ENCODE measurements at places on chromosomes 7 and 10.
A peak's percentile ranks its signal among the peaks of the same experiment; 100 is the strongest.

DNA sequence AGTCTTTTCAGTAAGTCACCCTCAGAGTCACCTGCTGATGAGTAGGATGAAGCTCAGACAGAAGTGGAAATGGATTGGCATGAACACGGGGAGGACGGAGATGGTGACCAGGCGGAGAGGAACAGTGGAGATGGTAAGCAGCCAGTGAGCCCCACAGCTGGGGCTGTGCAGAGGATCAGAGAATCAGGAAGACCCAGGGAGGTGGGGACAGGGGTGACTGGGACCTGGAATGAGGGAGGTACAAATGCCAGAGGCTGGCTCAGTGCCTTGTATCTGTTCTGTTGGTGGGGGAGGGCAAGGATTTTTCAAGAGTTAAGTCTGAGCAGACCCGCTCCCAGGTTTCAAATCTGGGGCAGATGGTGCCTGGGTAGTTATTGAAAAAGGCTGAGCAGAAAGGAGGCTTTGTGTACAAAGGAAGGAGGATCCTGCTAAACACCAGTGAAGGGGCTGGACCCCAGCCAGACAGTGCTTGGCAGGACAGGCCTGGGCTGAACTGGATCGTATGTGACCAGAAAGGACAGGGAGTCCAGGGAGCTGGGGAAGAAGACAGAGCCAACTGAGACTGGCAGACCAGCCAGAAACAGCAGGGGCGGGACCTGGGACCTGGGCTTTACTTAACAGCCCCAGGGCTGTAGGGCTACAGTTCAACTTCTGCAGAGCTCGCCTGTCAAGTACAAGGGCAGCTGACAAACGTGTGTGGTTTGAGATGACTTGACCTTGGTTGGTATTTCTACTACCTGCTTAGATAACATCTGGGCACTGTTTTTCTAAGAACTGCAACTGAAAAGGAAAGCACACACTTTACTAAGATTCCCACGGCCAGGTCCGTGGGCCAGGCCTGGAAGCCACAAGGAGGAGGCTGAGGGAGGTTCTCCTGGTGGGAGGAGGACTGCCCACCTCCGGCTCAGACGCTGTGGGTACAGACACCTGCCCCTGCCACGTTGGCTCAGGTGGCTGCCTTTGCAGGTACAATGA lies 13.2 kb upstream of the FRMPD2 start:
- DNase-seq: no peak

DNA sequence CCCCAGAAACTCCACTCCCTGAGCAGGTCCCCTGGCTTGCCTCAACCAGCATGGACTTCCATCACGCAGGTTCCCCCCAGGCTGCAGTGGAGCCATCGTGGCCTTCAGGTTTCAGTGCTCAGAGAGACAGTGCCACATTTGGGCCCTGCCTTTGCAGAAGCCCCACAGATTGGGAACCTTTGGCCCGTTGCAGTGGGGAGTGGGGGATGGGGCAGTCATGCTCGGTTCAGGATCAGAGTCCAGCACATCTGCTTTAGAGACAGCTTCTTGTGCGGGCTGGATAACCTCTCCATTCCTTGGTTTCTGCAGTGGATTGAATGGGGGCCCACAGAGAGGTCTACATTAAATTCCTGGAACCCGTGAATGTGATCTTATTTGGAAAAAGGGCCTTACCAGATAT lies 183.9 kb downstream of the EBF3 start:
- no peak for DNase-seq

DNA sequence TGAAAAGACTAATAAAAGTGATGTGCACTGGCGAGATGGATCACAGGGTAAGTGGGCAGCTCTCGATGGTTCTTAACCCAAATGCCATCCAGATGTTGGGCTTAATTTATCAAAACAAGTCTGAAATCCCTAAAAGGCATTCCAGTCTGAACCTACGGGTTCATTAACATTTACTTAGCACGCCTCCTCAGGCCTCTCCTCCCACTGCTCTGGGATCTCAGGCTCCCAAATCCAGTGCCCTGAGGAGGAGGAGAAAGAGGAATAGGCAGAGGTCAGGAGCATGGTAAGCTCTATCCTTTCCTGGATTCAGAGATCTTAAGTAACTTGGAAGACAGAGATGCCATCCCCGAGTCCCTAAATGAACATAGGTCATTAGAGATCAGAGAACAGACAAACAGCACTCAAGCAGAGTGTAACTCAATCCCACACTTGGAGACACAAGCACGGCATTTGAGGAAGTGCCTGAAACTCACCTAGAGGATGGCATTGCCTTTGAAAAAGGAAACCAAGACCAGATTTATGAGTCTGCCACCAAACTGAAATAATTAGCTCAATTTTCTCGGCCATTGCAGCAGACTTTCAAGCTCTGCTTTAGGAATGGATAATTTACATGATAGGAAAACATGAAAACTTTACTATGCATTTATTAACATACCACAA lies 140.9 kb downstream of the CXCL12 start:
- DNase-seq: no peak

- peak; percentile 57 for DNase-seq
Measured at GRCh38 chr10:33347211-33347610, 12.7 kb upstream of the NRP1 start.

- DNase-seq: no peak
Measured at GRCh38 chr7:143256932-143257331, 6.3 kb upstream of the GSTK1 start.

GRCh38 chr10:101839416-101840063 lies 4.1 kb downstream of the KCNIP2 start:
- peak; percentile 92 for DNase-seq

DNA sequence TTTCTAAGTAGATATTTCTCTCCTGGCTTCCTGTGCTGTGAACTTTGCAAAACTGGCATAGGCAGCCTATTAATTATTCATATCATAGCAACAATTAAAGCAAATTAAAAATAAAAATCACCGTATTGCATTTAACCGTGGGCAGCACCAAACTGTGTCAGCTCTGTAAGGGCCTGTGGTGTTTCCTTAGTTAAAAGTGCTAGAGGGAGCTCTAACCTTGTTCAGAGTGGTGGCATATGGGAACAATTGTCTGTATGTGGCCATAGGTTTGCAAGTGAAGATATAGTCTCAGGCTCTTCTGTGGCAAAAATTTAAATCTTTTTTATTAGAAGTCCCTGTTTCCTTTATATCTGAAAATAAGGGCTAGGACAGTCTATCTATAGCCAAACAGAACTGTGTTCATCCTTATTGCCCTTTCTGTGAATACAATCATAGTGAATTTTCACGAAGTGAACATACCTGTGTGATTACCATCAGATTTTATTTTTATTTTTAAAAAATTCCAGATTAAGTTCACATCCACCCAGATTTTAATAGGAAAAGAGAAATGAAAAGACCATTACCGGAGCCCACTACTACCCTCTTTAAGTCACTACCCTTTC lies 92.6 kb downstream of the POLL start:
- no peak for DNase-seq

DNA sequence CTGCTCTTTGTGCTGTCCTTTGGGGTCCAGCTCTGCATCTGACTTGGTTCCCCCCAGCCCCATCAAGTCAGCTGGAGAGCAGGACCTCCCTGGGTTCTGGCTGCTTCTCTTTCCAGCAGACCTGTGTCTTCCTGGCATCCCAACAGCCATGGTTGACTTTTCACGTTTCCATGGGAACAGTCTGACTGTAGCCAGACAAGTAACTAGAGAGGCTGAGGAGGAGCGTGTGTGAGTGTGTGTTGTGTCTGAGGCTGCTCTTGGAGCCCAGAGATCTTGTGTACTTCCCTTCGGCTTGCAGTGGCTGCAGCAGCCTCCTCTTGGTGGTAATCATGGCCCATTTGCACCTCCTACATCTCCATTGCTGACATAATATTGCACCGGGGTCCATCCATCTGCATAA lies 332.0 kb downstream of the RPS24 start:
- no peak for DNase-seq

DNA sequence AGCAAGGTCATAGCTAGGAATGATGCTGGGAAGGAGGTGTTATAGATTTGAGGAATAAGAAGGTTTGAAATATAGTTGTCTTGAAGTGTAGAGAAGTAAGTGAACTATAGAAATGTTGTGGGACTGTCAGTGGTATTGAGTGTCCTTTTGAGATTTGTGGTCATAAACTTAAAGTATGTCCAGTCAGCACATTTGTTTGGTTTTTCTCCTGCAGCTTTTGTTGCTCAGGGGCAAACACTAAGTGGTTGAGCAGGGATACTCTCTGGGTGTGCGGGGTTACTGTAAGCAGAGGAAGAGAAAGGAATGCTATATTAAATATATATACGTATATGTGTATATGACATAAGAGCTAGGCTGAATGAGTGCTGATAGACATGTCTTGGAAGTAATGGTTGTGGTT lies 67.1 kb downstream of the HECTD2 start:
- no peak for DNase-seq

GRCh38 chr10:7611909-7612308 lies 54.9 kb downstream of the ITIH5 start:
- DNase-seq: no peak

GRCh38 chr7:156022483-156023459 lies 210.5 kb upstream of the SHH start:
- no peak for DNase-seq

GRCh38 chr10:4240608-4241197 lies 455.7 kb upstream of the KLF6 start:
- DNase-seq: no peak

GRCh38 chr10:74047871-74048270 lies 50.0 kb downstream of the VCL start:
- DNase-seq: peak; percentile 48

GRCh38 chr10:44980309-44981171 lies 1.9 kb upstream of the DEPP1 start:
- no peak for DNase-seq

DNA sequence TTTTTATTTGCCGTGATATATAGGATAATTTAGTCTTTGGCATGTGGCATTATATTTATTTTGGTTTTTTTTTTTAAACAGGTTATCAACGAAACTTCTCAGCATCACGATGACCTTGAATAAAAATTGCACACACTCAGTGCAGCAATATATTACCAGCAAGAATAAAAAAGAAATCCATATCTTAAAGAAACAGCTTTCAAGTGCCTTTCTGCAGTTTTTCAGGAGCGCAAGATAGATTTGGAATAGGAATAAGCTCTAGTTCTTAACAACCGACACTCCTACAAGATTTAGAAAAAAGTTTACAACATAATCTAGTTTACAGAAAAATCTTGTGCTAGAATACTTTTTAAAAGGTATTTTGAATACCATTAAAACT lies 9.1 kb downstream of the VIM start:
- DNase-seq: peak; percentile 54

- DNase-seq: peak; percentile 11
Measured at GRCh38 chr10:96092999-96093767, 36.9 kb upstream of the ZNF518A start.

DNA sequence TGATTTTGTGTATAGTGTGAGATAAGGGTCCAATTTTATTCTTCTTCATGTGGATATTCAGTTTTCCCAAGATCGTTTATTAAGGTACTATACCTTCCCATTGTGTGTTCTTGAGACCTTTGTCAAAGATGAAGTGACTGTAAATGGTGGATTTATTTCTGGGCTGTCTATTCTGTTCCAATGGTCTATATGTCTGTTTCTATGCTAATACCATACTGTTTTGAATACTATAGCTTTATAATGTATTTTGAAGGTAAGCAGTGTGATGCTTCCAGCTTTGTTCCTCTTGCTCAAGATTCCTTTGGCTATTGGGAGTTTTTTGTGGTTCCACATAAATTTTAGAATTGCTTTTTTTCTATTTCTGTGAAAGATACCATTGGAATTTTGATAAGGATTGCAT lies 8.7 kb upstream of the VWDE start:
- no peak for DNase-seq

- DNase-seq: no peak
Measured at GRCh38 chr10:78904196-78904595, 164.6 kb upstream of the ZMIZ1 start.

GRCh38 chr10:132848291-132848701 lies 62.3 kb upstream of the NKX6-2 start:
- DNase-seq: no peak

DNA sequence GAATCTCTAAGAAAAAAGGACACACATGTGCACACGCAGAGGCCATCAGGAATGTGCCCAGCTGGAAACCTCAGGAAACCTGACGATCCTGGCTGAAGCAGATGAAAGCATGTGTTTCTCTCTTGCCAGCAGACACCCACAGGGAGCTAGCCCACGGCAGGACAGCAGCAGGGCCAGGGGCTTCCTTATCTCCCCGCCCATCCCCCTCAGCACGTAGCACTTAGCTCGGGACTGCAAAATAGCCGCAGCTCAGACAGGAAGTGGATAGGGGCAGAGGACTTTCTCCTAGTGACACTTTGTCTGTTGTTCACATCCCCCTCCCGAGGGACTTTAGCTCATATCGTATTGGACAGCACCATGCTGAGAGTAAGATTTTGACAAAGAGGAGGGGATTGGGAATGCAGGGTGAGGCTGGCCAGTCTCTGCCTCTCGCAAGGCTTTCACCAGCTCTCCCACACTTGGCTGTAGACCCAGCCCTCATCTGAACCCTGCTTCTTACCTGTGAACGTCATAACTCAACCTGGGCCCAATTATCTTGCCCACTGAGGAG lies 63.8 kb downstream of the MKI67 start:
- DNase-seq: peak; percentile 43

Data from suppressor macrophage treated with lipopolysaccharide for 1 hour (primary cell).